ENCODE measurements at places on chromosomes 2 and 18. TPM values are rescaled to one million over a fixed set of nuclear protein-coding genes. Genes with fewer than 3 reads are reported as not detected.

Gene VAMP8
- total RNA-seq = 14.0 TPM

Gene SNTG2
- total RNA-seq = not detected

Gene ATP6V1B1
- 1.9 TPM for total RNA-seq

Gene CLEC4F
- total RNA-seq = not detected

Gene RAB27B
- total RNA-seq = 20.5 TPM

Gene AMER3
- total RNA-seq = not detected

Gene GCG
- total RNA-seq = not detected

Gene CNGA3
- total RNA-seq = not detected

Gene C2orf72
- total RNA-seq = not detected

Gene MOGAT1
- not detected for total RNA-seq

Gene LRP2
- not detected for total RNA-seq

Gene SLC66A3
- total RNA-seq = 17.3 TPM

Gene SNORC
- total RNA-seq = 2.2 TPM

Gene CRYGC
- not detected for total RNA-seq

Gene ANKAR
- 4.6 TPM for total RNA-seq

Gene LCT
- total RNA-seq = not detected

Gene SPEG
- 9.9 TPM for total RNA-seq

Gene SLC19A3
- total RNA-seq = 2.4 TPM

Gene TBR1
- total RNA-seq = under 0.01 TPM

Gene KCTD1
- 13.9 TPM for total RNA-seq

Gene CD226
- total RNA-seq = 1.1 TPM

Gene TLX2
- total RNA-seq = not detected

Gene SERPINB11
- total RNA-seq = not detected

Gene AQP12A
- total RNA-seq = not detected

Gene ANKRD53
- 0.72 TPM for total RNA-seq

Gene ASTL
- not detected for total RNA-seq

Gene CHAC2
- total RNA-seq = 7.4 TPM

Gene C1GALT1C1L
- total RNA-seq = 0.29 TPM

Gene CDKL4
- 0.88 TPM for total RNA-seq

Gene CPSF3
- 60.6 TPM for total RNA-seq

Gene SCN9A
- 60.1 TPM for total RNA-seq

Measured in placental pericyte (primary cell).